ENCODE measurements at places on chromosomes 2 and 18. TPM values are rescaled to one million over a fixed set of nuclear protein-coding genes. Genes with fewer than 3 reads are reported as not detected.

Gene ATP6V1B1
- 0.63 TPM for total RNA-seq

Gene CFC1B
- not detected for total RNA-seq

Gene SLC9A2
- 4.2 TPM for total RNA-seq

Gene GPR17
- total RNA-seq, result 0.11 TPM

Gene NPPC
- total RNA-seq, result 1.4 TPM

Gene AMER3
- total RNA-seq, result 0.42 TPM

Gene DTNA
- 31.7 TPM for total RNA-seq

Gene SAP130
- 5.5 TPM for total RNA-seq

Gene ALPI
- not detected for total RNA-seq

Gene ASPRV1
- 2.9 TPM for total RNA-seq

Gene FEV
- not detected for total RNA-seq

Gene FAP
- 57.7 TPM for total RNA-seq

Gene MRPS5
- total RNA-seq, result 43.5 TPM

Gene GALM
- 16.8 TPM for total RNA-seq

Gene POTEI
- 0.05 TPM for total RNA-seq

Gene INHBB
- total RNA-seq, result 0.74 TPM

Gene IL1RL2
- total RNA-seq, result 0.90 TPM

Gene PROC
- total RNA-seq, result 0.74 TPM

Gene FTCDNL1
- total RNA-seq, result 0.85 TPM

Gene VAPA
- 278 TPM for total RNA-seq

Gene NOP58
- 96.8 TPM for total RNA-seq

Gene ACTR2
- total RNA-seq, result 145 TPM

Gene TDRD15
- total RNA-seq, result 3.8 TPM

Gene PROKR1
- 0.69 TPM for total RNA-seq

Gene DSEL
- total RNA-seq, result 49.3 TPM

Gene LAMA1
- total RNA-seq, result 2.9 TPM

Gene REG3A
- total RNA-seq, result not detected

Gene XDH
- total RNA-seq, result 2.1 TPM

Gene CCDC121
- 11.1 TPM for total RNA-seq

Gene NEU2
- total RNA-seq, result not detected

Gene LHCGR
- 5.6 TPM for total RNA-seq

Gene DYSF
- 19.0 TPM for total RNA-seq

Gene DNAJC5G
- total RNA-seq, result 0.42 TPM

Gene PIEZO2
- total RNA-seq, result 78.1 TPM

Gene RAB10
- total RNA-seq, result 106 TPM

Gene NTSR2
- total RNA-seq, result not detected

Gene PPP1CB
- 608 TPM for total RNA-seq

Gene TUBB8B
- not detected for total RNA-seq

Gene TNFRSF11A
- 11.1 TPM for total RNA-seq

Gene PPIL3
- 83.1 TPM for total RNA-seq

Gene ABCG8
- total RNA-seq, result not detected

Gene RGPD3
- total RNA-seq, result 1.6 TPM

Gene CYP26B1
- total RNA-seq, result 4.7 TPM

Gene EMX1
- not detected for total RNA-seq

Gene LYG2
- total RNA-seq, result not detected
